ENCODE measurements at places on chromosomes 7 and 10.

DNA sequence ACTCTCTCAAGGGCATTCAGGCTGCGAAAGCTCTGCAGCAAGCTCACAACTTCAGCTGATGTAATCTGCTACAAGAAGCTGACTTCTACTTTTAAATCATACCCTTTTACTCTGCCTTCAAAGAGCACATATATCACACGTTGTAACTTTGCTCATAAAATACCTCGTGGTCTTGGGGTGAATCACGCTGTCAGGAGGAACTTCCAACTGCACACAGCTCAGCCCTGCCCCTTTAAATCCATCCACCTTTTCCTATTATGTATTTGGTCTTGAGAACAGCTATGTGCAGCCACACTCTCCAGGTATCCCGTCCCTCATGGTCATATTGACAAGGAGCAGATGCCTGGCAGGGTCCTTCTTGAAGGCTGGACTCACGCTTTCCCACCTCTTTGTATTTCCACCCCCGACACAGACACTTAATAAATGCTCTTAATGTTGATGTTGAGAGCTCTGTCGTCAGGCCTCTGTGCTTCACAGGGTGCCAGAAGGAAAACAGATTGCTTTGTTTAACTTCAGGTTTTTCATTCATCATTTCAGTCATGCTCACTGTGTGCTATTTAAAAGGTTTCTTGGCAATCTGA, 47.6 kb downstream of the ICA1 start:
- peak; percentile 39 for DNase-seq

- peak; percentile 80 for DNase-seq
These were observed 209.4 kb upstream of the KLF14 start for GRCh38 chr7:130943336-130943901.

- peak; percentile 75 for DNase-seq
These were observed 154.1 kb downstream of the LHFPL3 start for GRCh38 chr7:104482362-104483037.

GRCh38 chr10:11429439-11430052, 181.9 kb downstream of the USP6NL start:
- no peak for DNase-seq
